Stimulated activated CD8-positive, alpha-beta memory T cell treated with anti-CD3 and anti-CD28 coated beads, Interleukin-4, amount 100 ng/mL, for 4 hours (primary cell): ENCODE measurements at places on chromosomes 3 and 15.

GRCh38 chr3:143507735-143508580, 340.3 kb downstream of the SLC9A9 start:
- no peak for DNase-seq

- no peak for DNase-seq
Measured at GRCh38 chr3:105848821-105849220, 20.0 kb downstream of the CBLB start.

DNA sequence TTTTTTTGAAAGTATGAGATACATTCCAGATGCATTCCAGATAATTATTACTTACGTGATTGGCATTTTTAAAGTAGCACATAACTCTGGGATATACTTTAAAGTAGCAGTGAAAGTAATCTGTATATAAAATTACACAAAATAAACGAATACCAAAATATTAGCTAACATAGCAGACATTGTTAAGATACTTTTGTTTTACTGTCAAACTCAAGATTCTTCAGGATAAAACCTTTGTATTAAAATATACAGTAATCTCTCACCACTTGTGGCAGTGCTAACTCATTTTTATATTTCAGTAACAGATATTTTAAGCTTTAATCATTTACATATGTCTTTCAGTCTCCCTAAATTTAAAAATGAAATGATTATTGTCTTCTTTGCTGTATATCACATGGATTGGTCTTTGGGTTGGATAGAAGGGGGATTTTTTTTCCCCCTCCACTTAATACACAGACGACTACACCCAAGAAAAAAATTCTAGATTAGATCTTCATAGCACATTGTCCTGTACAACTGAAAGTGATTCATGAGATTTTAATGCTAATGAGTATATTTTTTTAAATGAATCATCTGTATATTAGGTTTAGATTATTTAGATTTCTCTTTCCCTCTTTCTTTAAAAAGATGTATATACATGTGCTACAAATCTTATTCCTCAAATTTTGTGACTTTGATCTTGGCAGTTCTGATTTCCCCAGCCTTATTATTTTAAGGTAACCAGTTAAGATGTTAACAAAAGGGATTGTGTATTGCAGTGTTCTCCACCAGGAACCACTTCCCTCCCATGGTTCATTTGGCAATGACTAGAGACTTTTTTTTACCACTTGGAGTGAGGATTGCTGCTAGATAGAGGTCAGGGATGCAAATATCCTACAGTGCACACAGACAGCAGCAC, 24.5 kb upstream of the EBLN2 start:
- DNase-seq, result no peak

- no peak for DNase-seq
Measured at GRCh38 chr3:40268802-40269524, 40.5 kb upstream of the EIF1B start.

DNA sequence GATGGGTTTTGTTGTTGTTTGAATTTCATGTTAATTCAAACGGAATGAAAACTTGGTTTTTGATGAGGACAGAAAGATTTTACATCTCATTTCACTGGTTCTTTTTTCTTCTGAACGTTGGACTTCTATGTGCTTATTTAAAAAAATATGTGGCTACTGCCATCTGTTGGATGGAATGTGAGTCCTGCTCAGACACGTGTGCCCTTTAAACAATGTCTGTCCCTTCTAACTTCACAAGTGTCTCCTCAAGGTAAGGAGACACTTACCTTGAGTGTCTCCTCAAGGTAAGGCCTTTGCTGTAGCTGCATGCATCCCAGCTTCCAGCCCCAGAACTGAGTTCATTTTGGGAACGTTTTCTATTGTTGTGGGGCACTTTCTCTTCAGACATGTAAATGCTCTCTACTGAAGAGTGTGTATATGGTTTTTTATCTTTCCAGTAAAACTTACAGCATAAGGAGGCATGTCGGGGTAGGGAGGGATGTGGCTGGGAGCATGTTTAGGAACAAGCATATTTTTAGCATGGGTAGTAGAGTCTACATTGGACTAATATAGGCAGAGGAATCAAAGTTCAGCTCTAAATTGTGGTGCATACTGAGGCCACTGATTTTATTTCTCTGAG, 63.1 kb upstream of the UBE3A start:
- no peak for DNase-seq

GRCh38 chr3:180306691-180307090, 270.0 kb upstream of the PEX5L start:
- DNase-seq, result no peak

DNA sequence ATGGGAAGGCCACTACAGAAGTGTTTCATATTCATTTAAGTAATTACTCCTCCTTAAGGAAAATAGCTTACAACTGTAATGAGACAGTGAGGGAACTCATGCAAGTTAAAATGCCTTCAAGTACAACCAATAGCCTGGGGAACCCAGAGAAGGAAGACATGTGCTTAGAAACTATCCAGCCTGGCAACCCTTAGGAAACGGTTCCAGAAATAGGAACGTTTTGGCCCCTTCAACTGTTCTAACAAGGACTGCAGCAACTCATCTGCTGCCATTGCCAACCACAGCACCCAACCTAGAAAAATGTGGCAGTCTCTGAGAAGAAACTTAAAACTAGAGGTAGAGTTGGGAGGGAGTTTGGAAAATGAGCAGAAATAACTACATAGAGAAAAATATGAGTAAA, 147.5 kb upstream of the STRIT1 start:
- DNase-seq, result no peak

DNA sequence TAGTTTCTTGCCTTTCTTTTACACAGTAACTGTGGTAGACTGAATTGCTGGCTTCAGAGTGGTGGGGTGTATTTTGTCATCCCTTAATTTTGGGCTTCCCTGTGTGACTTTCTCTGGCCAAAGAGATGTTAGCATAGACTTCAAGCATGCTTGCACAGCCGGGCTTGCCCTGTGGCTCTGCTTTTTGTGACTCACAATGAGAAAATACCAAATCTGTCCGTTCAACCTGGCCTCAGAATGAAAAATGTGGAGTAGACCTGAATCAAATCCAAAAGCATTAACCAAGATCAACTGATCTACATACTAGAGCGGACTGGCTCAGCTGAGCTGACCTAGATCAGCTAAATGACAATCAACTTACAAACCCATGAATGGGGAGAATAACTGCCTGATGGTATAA, 51.4 kb downstream of the PLAAT1 start:
- no peak for DNase-seq

DNA sequence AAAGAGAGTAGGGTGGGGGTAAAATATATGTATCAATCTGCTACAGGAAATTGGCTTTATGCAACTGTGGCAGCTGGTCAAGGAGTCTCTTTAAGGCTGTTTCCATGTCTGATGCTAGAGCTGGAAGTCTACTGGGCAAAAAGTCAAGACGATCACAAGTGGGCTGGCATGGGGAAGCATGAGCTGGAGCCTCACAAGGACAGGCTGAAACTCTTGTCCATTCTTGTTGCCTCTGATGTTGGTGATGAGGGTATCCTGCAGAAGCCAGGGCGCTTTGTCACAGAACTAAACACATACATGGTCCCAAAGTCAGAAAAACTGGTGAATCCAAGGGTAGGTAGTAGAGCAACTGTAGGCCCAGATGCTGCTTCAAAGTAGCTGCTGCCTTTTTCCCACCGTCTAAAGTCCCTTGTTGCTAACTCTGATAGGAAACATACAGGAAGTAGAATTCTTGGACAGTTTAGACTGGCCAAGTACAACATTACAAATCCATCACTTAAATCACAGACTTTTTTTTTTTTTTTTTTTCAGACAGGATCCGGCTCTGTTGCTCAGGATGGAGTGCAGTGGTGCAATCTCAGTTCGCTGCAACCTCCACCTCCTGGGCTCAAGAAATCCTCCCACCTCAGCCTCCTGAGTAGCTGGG, 54.2 kb downstream of the RPL39L start:
- DNase-seq, result no peak

- DNase-seq, result no peak
Measured at GRCh38 chr3:14122301-14122700, 2.4 kb downstream of the CHCHD4 start.

- no peak for DNase-seq
Measured at GRCh38 chr3:190911382-190911781, 48.9 kb upstream of the GMNC start.

DNA sequence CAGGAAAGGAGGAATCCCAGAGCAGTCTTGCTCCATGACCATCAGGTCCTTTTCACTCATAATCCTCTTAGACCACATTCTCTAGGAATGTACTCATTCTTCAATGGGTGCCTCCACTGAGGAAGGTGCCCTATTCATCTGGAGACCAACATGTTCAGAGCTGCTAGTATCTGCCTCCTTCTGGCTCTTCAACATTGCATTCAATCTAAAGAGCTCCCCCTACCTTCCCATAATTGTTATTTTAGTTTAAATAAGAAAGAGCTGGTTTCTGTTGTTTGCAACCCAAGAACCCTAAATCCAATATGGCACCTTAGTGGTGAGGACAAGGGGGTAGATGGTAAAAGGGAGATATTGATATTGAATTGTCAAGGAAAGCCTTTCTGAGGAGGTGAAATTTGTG, 67.6 kb downstream of the SCN11A start:
- no peak for DNase-seq

DNA sequence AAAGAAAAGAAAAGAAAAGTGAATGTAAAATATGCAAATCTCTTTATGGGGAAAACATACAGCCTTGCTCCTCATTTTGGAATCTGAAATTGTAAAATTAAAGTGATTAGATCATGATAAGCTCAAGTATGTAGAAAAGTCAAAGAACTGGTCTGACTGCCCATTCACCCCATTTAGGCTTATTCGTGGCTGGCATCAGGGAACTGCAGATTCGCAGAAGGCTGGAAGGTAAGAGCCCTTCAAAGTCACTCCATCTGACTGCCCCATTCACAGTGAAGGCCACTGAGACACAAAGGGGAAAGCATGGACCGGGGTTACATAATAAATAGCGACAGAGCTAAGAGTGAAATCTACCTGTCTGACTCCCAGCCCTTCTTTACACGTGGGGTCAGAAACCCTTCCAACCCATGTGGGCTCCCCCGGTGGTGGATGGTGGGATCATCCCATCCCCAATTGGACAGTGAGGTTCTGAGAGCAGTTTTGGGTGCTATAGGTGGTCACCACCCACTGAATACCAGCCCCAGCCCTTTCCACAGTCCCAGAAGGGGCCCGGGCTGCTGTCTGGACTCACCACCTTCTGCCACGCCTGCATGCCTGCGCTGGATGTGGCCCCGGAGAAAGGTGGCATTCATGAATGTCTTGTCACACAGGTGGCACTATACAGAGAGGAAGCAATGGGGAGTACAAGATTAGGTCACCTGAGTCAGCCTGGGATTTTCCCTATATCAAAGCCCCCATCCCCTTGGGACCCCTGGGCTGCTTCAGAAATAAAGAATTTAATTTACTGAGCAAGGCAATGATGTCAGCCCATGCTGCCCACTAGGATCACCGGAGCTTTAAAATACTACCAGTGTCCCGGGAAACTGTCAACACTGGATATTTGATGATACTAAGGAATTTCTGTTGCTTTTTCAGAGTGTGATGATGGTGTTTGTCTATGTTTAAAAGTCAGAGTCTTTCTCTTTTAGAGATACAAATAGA, 17.9 kb downstream of the DZIP1L start:
- no peak for DNase-seq

GRCh38 chr3:156533205-156533604, 21.7 kb downstream of the SSR3 start:
- DNase-seq, result no peak

DNA sequence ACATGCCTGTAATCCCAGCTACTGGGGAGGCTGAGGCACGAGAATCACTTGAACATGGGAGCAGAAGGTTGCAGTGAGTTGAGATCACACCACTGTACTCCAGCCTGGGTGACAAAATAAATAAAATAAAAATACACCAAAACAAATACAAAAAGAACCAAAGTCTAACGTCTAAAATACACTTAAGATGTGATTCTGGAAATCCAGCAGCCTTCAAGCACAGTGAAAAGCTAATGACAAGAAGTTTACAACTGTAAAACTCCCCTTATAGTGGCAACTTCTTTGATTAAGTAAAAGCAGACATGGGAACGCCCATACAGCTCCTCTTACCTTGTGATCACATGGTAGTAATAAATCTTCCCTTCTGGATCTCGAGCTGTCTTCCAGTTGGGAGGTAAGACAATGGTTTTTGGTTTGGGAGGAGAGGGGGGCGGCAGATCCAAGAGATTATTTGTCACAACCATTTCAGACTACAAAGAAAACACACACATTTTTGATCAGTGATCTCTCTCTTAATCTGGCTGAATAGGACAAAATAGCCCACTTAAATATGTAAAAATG, 62.8 kb downstream of the NBEAL2 start:
- DNase-seq, result no peak

DNA sequence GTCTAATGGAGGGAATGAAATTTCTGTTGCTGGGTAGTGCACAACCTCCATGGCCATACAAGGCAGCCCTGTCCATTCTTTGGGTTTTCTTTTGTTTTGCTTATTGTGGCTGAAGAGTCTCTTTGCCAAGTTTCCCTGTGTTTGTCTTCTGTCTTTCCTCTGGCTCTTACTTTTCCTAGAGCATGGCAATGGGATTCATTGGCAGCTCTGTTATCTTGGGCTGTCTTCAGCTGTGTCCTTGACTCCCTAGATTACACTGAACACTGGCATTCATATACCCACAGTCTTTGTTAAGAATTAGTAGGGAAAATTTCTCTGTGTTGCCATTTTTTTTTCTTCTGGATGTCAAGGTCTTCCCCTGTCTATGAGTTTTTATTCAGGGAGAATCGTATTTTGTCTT, 16.1 kb upstream of the DCBLD2 start:
- DNase-seq, result no peak

- no peak for DNase-seq
Measured at GRCh38 chr3:189270248-189270832, 98.6 kb downstream of the TPRG1 start.

- DNase-seq, result no peak
Measured at GRCh38 chr3:59865351-59865750, 815.5 kb upstream of the CFAP20DC start.

DNA sequence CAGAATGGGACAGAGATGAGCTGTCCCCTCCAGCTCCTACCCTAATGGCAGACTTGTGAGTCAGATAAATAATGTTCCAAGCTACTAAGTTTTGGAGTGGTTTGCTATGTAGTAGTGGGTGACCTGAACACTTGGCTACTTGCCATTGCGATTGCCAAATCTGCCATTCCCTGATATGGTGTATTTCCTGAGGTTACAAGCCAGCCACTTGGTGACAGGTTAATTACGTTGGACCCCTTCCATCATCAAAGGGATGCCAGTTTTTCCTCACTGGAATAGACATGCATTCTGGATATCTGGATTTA, 33.6 kb downstream of the MORF4L1 start:
- no peak for DNase-seq

- DNase-seq, result no peak
Measured at GRCh38 chr3:20480786-20481365, 294.9 kb upstream of the SGO1 start.

GRCh38 chr3:80000022-80000421, 232.2 kb upstream of the ROBO1 start:
- DNase-seq, result no peak
